Activated CD4-positive, CD25-positive, alpha-beta regulatory T cell (primary cell): ENCODE measurements at places on chromosomes 16 and 17.

- DNase-seq = no peak
Measured at GRCh38 chr16:59122262-59122537, 388.1 kb upstream of the GOT2 start.

- DNase-seq = no peak
Measured at GRCh38 chr17:82129095-82129494, 31.1 kb upstream of the FASN start.

DNA sequence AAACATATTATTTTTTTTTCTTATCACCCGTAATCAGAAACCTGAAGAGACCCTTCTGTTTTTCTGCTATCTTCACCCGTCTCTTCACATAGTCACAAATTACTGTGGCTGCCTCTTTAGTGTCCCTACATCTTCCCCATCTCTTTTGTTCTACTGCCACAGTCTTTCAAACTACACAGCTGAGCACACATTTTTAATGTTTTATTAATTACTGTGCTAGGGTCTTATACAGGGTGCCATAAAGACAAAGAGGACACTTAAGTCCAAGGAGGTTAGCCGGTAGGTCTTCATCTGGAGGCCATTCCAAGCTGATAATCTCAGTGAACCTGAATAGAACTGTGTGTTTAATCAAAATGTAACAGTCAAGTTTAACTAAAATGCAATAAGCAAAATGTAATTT, 20.7 kb downstream of the CNTNAP4 start:
- DNase-seq = no peak

DNA sequence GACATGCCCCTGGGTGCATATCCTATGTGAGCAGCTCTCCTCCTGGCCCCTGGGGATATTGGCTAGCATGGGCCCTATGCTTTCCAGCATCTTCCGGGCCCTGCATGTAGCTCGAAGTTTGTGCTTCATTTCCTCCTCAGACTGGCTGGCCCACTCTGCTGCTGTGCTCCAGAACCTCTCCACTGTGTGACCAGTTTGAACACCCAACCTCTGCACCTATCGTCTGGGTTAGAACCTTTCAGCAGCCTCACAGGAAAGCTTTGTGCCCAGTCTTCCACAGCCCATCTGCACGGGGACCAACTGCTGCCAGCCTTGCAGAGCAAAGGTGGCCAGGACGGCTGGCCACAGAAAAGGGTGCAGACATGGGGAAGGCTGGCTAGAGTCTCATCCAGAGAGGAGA, 10.2 kb upstream of the CLEC18B start:
- DNase-seq = no peak

- peak; percentile 63 for DNase-seq
Measured at GRCh38 chr17:38704606-38705522, at the start of gene MLLT6. Gene MLLT6 (plus strand): TSS chr17:38705273. CDS start chr17:38705633, 360 bp downstream.
